Stimulated activated naive CD8-positive, alpha-beta T cell treated with anti-CD3 and anti-CD28 coated beads, Interleukin-15, Interleukin-2, amounts not matched to agents 100 U/mL and 50 U/mL, for 24 hours (primary cell): ENCODE measurements at places on chromosomes 5 and 9.

DNA sequence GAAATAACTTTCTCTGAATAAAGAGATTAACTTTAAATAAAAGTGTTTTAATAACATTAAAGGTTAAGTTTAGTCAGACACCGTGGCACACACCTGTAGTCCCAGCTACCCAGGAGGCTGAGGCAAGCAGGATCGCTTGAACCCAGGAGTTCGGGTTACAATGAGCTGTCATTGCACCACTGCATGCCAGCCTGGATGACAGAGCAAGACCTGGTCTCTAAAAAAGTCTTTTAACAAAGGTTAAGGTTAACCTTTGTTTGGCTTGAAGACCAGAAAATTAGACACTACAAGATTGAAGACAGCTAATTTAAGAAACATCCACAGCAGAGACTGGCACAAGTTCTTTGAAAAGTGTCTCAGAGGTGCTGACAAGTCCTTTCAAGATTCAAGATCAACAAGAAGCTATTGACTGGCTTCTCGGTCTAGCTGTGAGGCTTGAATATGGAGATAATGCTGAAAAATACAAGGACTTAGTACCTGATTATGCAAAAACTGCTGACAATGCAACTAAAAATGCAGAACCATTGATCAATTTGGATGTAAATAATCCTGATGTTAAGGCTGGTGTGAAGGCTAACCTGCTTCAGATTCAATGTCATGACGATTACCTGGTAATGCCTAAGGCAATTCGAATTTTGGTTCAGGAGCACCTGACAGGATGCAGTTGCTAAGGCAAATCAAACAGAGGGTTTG lies 48.8 kb downstream of the FAM81B start:
- DNase-seq = no peak

DNA sequence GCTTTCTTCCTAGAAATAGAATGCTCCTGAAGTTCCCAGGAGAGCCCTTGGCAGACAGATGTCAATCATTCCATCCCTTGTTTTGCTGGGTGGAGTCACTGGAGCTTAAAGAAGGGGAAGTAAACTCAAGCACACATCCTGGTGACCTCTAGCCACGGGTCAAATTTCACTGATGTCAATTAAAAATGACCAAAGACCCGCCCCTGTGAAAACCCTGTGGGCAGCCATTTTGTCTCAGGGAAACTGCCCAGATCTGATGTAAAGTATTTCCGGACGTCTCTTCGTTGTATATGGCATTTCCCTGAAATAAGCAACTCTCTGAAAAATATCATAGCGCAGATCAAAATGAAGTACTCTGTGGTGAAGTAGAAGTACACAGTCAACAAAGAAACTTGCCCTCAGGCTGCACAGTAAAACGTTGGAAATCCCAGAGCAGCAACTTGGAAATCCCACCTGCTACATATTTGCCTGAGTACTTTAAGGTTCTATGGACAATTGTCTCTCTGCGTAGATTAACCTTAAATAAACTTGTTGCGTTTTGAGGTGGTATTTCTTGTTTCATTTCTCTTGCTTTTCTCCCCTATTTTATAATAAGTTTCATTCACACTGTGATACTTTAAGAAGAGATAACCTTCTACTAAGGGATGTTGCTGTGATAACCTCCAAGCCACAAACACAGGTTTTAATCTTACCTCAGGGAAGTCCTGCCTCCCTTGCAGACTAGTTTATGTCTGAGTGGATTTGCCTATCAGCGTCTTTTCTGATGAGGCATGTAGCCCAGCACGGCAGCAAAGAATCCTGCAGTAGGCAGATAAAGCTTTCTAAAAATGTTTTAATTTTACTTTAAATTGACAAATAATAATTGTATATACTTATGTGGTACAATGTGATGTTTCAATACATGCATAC lies 60.9 kb upstream of the PIP5K1B start:
- no peak for DNase-seq

GRCh38 chr9:16985559-16986348 lies 115.3 kb upstream of the BNC2 start:
- no peak for DNase-seq

- DNase-seq = no peak
Observed at GRCh38 chr5:180603076-180603594, 11.8 kb upstream of the SCGB3A1 start.

DNA sequence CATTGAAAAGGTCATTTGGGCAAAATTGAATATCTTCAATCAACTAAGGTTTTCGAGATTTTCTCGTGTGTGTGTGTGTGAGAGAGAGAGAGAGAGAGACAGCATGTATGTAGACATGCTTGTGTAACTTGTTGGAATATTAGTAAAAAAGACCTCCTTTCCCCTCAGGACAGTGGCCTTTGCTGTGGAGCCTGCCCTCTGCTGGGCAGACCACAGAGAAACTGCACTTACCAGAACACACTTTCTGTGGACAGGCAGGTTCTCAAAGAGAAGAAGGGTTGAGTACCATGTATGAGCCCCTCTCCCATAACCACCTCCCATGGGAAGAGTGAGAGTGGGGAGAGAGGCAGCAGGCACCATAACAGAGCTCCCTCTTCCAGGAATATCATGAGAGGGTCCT lies 45.6 kb downstream of the CFAP90 start:
- no peak for DNase-seq

GRCh38 chr5:124905256-124906130 lies 159.1 kb upstream of the ZNF608 start:
- DNase-seq = no peak

DNA sequence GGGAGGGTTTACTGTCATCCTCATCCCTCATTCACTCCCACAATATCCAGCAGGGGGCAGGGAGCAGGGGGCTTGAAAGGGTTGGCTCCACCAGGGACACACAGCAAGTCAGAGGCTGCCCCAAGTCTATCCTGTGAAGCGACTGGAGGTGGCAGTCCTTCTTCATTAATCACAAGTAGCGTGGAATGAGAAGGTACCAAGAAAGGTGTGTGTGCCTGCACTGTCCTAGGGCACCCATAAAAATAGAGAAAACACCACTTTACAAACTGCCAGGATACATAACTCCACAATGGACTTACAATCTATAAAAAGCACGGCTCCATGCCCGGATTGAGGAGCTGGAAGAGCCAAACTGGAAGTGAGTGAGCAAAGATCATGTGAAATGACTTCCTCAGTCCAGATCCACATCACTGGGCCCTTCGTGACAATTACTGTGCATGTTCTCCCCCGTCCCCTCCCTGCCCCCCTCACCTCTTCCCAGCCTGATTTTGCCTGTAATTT lies 183.9 kb downstream of the SLIT3 start:
- no peak for DNase-seq

DNA sequence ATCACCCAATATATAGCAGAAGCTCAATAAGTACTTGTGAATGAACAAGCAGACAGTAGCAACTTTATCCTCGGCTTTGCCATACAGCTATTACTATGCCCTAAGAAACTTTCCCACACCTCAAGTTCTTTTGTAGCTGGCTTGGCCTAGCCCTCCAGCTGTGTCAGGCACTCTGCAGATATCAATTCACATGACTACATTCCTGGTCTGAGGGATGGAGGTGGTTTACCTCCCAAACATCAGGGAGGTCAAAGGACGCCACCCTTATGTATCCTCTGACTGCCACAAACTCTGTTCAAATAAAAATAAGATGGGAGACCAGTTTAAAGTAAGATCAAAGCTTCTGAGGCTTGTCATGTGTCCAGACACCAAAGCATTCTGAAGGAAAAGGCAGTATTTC lies 416.3 kb downstream of the PIK3R1 start:
- no peak for DNase-seq

GRCh38 chr5:157241483-157241882 lies 24.4 kb upstream of the CYFIP2 start:
- DNase-seq = no peak

GRCh38 chr9:86263876-86264275 lies 4.4 kb upstream of the C9orf153 start:
- no peak for DNase-seq

DNA sequence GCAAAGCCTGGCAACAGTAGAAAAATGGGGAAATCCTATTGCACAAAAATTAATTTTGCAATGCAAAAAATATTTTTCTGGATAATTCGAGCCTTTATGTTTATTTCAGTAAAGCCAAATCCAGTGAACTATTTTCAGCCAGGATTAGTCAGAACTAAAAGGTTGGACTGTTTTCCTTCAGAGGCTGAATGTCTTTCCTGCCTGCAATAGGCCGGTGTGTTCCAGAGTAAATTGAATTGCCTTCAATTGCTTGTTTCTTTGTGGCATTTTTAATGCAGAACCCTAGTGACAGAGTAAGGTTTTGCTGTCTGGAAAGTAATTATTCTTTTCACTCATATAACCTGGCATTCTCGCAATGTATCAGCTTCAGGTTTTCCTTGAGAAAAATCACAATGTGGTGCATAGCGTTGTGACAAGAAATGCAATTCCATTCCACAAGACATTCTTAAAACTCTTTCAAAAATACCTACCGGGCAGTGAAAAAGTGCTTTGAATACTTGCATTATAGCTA lies 183.7 kb downstream of the GLIS3 start:
- DNase-seq = no peak

DNA sequence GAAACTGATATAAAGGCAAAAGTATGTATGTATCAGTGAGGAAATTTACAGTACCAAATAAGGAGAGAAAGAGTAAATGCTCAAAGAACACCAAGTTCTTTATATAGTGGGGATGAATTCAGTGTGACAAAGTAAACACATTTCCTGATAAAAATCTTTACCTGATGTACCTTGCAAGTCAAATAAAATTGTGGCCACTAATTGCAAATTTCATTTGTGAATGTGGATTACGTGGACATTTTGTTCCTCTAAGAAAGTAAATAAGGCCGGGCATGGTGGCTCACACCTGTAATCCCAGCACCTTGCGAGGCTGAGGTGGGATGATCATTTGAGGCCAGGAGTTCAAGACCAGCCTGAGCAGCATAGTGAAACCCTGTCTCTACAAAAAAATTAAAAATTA lies 25.7 kb downstream of the CEP120 start:
- no peak for DNase-seq

DNA sequence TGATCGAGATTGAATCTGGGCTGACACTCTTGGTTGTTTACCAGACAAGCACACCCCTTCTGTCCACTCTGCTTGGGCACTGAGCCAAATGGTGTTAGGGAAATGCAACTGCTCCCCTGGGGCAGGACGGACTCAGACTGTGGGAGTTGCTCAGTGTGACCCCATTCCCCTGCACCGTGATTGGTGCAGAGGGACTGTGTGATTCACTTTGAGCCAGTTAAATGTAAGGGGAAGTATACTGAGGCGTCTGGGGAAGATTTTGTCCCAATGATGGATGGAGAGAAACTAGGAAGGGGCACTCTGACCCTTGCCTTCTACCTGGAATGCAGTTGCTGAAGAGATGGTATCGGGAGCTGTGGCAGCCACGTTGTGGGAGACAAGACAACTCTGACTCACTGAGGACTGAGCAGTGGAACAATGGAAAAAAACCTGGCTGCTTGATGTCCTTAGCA lies 196.0 kb upstream of the ANKRD55 start:
- DNase-seq = no peak

GRCh38 chr5:113085880-113086409 lies 109.3 kb downstream of the DCP2 start:
- DNase-seq = no peak

- DNase-seq = no peak
Observed at GRCh38 chr5:82885627-82886389, 191.4 kb downstream of the TMEM167A start.

DNA sequence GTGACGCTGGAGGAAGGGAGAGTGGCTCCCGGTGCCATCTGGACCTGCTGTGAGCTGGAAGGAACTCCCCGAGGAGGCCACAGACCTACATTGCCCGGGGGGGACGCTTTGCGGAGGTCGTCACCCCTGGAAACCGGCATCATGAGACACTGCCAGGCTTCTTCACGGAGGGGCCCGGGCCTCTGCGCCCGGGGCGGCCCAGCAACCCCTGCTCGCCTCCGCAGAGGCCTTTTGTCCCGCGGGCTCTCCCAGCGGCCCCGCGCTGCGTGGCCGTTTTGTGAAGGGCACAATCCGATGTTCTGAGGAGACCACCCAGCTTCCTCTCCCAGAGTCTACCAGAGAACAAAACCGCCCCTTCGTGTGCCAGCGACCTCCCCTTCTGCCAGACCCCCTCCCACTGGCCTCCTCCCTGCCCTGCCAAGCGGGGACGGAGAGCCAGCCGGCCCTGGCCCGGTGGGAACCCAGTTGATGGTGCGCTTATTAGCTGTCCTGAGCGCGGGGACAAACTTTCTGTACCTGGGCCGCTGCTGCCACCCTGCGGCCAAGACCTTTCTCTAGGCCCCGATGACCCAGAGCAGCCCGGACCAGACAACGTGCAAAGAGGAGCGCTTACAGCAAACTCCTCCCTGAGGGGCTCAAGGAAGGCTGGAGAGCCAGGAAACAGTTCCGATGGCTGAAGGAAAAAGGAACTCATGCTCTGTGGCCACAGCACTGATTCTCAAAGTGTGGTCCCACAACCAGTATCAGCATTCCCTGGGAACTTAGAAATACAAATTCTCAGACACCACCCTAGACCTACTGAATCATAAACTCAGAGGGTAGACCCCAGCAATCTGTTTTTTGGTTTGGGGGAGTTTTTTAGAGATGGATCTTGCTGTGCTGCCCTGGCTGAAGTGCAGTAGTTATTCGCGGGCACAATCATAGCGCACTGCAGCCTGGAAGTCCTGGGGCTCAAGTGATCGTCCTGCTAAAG lies 86.7 kb downstream of the SLC1A3 start:
- peak; percentile 70 for DNase-seq

GRCh38 chr5:661891-662750 lies 31.0 kb downstream of the TPPP start:
- no peak for DNase-seq
